Peyer's patch (tissue), 4 donors: ENCODE measurements at places on chromosomes 7 and 10.
A peak's percentile ranks its signal among the peaks of the same experiment; 100 is the strongest.

DNA sequence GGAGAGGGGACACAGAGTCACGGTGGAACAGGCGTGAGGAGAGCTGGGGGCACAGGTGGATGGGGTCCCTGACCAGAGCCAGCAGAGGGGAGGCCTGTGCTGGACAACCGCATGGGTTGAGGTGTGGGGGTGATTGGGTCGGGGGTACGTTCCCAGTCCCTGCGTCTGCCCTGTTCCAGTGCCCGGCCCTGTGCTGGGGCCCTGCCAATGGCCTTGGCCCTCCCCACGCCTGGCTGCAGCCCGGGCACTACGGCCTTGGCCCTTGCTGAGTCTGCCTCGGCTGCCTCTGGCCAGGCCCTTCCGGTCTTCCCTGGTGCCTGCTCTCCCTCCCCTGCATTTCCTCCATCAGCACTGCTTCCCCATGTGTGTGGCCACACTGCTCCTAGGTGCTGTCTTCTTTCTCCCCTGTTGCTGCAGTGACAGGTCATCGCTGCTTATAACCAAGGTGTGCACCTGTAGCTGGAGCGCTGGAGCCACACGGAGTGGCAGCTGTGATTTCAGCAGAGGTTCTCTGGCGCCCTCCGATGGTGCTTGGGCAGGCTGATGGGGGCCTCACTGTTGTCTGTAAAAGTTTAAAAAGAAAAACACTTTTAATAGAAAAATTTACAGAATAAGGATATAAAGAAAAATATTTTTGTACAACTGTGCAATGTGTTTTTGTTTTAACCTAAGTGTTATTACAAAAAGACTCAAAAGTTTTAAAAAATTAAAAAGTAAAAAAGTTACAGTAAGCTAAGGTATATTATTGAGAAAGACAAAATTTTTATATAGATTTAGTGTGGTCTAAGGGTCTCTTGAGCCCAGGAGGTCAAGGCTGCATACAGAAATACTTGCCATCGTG lies 45.2 kb upstream of the BHLHA15 start:
- no peak overlapping the region for H3K27ac ChIP-seq
- peaks cover 4% of the 10 kb centered on the region for H3K36me3 ChIP-seq
- H3K4me1 ChIP-seq, result no peaks in the 10 kb centered on the region
- H3K4me3 ChIP-seq, result no peak overlapping the region
- peak; percentile 80 for DNase-seq

DNA sequence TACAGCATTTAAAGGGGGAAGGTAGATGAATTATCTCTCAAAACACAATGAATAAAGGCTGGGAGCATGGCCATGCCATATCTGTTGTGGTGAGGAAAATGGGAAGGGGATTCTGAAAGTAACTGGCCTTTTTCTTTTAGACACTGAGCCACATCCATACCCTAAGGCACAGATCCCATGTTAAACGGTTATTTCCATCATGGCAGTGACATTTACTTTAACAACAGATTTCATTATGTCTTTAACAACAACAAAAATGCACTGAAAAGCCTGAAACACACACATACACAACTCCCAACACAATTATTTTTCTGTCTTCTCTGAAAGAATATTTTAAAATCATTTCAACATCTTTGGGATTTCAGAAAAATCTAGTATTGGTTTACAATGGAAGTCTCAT lies 176.1 kb upstream of the FZD1 start:
- no peak for DNase-seq
- H3K4me3 ChIP-seq, result no peak overlapping the region
- no peaks in the 10 kb centered on the region for H3K4me1 ChIP-seq
- H3K27me3 ChIP-seq, result no peaks in the 10 kb centered on the region
- no peaks in the 10 kb centered on the region for H3K36me3 ChIP-seq

DNA sequence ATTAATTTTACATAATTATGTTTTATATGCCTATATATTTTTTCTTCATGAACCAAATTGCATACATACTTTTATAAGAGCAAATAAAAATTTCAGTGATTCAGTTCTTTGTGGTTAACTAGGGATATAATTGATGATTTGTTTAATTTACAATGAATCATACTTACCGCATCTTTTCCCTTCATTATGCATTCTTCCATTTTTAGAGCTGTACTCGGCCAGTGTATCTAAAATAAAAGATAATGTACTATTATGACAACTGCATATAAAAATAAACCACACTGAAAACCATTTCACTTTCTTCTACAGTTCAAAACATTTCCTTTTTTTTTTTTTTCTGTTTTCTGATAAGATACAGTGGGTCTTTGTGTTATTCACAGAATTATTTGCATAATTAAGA lies 179.9 kb downstream of the SEMA3E start:
- no peak overlapping the region for H3K27ac ChIP-seq
- H3K4me1 ChIP-seq, result no peaks in the 10 kb centered on the region
- H3K27me3 ChIP-seq, result no peaks in the 10 kb centered on the region

GRCh38 chr10:71074176-71074755 lies 138.1 kb upstream of the UNC5B start:
- H3K27ac ChIP-seq, result no peak overlapping the region
- no peaks in the 10 kb centered on the region for H3K27me3 ChIP-seq
- no peak overlapping the region for H3K4me3 ChIP-seq

DNA sequence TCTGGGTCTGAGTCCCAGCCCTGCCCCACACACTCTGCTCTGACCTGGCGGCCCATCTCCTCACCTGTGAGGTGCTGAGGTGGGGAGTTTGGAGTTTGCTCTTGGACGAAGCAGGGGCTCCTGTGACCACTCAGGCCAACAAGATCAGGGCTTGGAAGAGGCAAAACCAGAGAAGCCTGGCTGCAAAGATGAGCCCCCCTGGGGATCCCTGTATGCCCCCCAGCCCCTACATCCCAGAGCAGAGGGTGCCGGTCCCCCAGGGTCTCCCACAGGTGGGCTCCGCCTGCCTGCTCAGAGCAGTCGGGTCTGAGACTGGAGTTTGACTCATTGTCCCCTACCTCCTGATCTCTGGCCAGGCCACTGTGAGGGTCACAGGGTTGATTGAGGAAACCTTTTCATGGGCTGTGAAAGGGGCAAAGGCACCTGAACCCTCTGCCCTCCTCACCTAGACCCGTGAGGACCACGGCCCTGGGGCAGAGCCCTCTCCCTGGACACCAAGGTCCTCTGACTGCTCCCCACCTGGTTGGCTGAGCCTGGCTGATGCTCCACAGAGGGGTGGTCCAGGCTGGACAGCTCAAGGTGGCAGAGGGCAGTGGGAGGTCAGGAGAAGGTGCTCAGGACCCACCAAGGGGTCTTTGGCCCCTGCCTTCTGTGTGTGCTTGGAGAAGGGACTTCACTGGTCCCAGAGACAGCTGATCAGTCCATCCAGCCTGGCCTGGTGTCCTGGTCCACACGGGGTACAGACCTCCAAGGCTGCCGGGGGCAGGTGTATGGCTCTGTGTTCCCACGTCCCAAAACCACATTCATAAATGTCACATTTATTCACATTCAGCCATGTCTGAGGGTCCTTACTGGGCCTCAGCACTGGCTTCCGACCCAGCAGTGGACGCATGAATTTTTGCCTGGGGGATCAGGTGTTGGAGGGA lies 9.1 kb upstream of the SCART1 start:
- H3K36me3 ChIP-seq, result no peaks in the 10 kb centered on the region
- no peaks in the 10 kb centered on the region for H3K27me3 ChIP-seq
- H3K4me3 ChIP-seq, result no peak overlapping the region
- peak; percentile 2 for DNase-seq
- H3K4me1 ChIP-seq, result no peaks in the 10 kb centered on the region

- H3K27me3 ChIP-seq, result no peaks in the 10 kb centered on the region
- no peak for DNase-seq
- H3K36me3 ChIP-seq, result no peaks in the 10 kb centered on the region
- H3K4me3 ChIP-seq, result no peak overlapping the region
- H3K4me1 ChIP-seq, result no peaks in the 10 kb centered on the region
- H3K27ac ChIP-seq, result no peak overlapping the region
Measured at GRCh38 chr10:105070952-105071351, 429.9 kb downstream of the SORCS3 start.

DNA sequence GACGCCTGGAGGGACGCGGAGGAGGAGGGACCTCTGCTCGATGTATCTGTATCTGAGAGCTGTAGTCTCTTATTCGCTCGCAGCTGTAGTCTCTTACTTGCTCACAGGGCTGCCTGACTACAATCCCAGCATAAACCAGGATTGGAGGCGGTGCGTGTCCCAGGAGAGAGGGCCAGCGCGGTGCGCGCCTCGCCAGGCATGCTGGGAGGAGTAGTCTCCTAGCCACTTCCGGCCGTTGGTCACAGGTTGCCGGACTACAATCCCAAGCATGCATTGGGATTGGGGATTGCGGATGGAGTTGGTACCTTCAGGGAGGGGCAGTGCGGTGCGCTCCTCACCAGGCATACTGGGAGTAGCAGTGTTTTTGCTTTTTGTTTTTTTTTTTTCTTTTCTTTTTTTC lies 421.7 kb upstream of the NUPR2 start:
- DNase-seq, result no peak
- H3K4me3 ChIP-seq, result no peak overlapping the region
- H3K36me3 ChIP-seq, result no peaks in the 10 kb centered on the region
- H3K27me3 ChIP-seq, result no peaks in the 10 kb centered on the region

GRCh38 chr7:148058092-148058491 lies 532.5 kb upstream of the C7orf33 start:
- no peaks in the 10 kb centered on the region for H3K27me3 ChIP-seq
- no peak overlapping the region for H3K4me3 ChIP-seq
- H3K27ac ChIP-seq, result no peak overlapping the region
- H3K4me1 ChIP-seq, result no peaks in the 10 kb centered on the region
- no peaks in the 10 kb centered on the region for H3K36me3 ChIP-seq

GRCh38 chr7:80860554-80860953 lies 58.3 kb downstream of the SEMA3C start:
- H3K27me3 ChIP-seq, result no peaks in the 10 kb centered on the region
- H3K27ac ChIP-seq, result no peak overlapping the region
- no peaks in the 10 kb centered on the region for H3K36me3 ChIP-seq

DNA sequence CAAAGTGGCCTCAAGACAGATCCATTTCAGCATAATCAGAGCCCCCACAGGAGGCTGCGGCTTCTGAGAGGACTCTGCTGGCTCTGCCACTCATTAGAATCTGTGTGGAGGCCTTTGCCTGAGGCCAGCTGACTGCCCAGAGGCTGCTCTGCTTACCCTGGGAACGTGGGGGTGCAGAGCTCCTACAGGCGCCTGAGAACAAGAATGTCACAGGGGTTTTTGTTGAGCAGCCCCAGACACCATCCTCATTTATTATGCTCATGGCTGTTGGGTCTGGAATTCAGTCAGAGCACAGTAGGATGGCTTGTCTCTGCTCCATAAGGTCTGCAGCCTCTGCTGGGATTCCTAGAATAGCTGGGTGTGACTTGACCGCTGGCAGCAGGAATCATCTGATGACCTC lies 101.8 kb upstream of the GDF10 start:
- no peak for DNase-seq
- no peak overlapping the region for H3K4me3 ChIP-seq
- H3K36me3 ChIP-seq, result no peaks in the 10 kb centered on the region
- H3K27ac ChIP-seq, result no peak overlapping the region
- no peaks in the 10 kb centered on the region for H3K4me1 ChIP-seq

DNA sequence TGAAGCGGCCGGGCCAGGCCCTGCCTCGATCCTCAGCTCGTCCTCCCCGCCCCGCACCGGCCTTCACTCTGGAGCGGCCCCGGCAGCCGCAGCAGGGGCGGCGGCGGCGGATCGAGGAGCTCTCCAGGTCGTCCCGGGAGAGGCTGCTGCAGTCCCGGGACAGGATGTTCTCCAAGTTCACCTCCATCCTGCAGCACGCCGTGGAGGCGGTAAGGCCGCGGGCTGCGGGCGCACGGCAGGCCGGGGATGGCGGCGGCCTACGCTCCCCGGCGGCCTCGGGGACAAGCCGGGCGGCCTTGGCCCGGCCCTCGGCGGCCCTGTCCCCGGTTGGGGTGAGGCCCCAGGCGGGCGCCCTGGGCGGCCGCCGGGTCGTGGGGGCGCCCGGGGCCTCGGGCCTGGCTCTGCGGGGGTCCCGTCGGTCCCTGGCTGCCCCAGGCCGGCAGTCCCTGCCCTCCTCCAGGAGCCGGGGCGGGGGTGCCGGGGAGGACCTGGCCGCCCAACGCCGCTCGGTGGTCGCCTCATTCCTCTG lies 399 bp downstream of the FHIP2A start:
- no peaks in the 10 kb centered on the region for H3K27me3 ChIP-seq
- peak overlapping the region; percentile 99 for H3K27ac ChIP-seq
- peak overlapping the region; percentile 99 for H3K4me3 ChIP-seq
- H3K36me3 ChIP-seq, result no peaks in the 10 kb centered on the region
- no peak for DNase-seq
- H3K4me1 ChIP-seq, result no peaks in the 10 kb centered on the region

- H3K27me3 ChIP-seq, result no peaks in the 10 kb centered on the region
- no peaks in the 10 kb centered on the region for H3K36me3 ChIP-seq
- no peaks in the 10 kb centered on the region for H3K4me1 ChIP-seq
Measured at GRCh38 chr10:58220769-58221451, 46.8 kb downstream of the IPMK start.

DNA sequence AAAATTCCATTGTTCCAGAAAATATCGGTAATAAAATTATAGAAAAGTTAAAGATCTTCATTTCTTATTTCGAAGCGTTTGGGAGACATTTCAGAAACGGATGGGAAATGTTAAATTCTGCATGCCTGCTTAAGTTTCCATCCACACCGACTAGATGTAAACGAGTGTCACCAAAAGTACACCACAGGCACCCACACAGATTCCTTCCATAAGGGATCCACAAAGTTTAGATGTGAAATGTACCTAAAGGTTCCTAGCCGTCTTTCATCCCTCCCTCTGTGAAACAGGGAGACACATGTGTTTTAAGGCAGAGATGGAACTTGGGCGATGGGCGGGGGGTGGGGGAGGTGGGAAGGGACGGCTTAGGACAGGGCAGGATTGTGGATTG lies 621 bp upstream of the CAV1 start:
- no peaks in the 10 kb centered on the region for H3K27me3 ChIP-seq
- peaks cover 5% of the 10 kb centered on the region for H3K4me1 ChIP-seq
- no peak for DNase-seq
- H3K4me3 ChIP-seq, result peak overlapping the region; percentile 65
- H3K27ac ChIP-seq, result peak overlapping the region; percentile 86
- H3K36me3 ChIP-seq, result no peaks in the 10 kb centered on the region

DNA sequence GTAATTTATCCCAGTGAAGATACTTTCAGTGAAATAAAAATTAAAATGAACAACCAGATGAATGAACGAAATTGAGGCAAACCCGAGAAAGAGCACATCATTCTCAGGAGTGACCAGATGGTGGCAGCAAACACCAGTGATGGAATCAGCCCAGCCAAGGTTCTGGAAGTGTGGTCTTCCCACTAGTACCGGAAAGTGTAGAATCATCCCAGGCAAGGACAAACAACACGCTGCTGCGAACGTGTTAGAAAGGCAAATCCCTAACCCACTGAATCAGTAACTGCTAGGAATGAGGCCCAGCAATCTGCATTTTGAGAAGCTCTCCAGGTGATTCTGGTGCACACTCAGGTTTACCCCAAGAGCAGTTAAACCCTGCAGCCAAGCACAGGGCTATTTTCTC lies 15.5 kb upstream of the SLC18A3 start:
- H3K4me3 ChIP-seq, result no peak overlapping the region
- no peak overlapping the region for H3K27ac ChIP-seq
- DNase-seq, result no peak
- no peaks in the 10 kb centered on the region for H3K27me3 ChIP-seq
- H3K36me3 ChIP-seq, result no peaks in the 10 kb centered on the region
